ENCODE measurements at places on chromosomes 2 and 18. TPM values are rescaled to one million over a fixed set of nuclear protein-coding genes. Genes with fewer than 3 reads are reported as not detected.

Gene CETN1
- not detected for total RNA-seq

DNA sequence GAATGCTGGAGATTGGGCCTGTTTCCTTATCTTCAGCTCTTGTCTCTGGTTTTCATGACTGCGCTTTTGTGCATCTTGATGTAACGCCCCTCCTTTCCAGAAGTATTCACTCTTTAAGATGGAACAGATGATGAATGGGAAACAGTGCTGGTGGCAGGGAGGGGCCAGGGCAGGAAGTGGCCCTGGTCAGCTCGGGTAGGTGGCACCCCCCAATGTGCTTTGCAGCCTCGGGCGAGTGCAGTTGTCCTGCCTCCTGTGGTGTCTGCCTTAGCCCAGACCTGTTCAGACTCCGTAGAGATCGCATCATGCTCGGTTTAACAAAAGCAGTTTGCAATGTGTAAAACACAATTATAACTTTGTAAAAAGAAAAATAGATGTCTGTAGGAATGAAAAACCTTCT lies 17.0 kb upstream of the MGAT4A start:
- peaks cover 31% of the 10 kb centered on the region for H3K4me1 ChIP-seq
- no peaks in the 10 kb centered on the region for H3K27me3 ChIP-seq
- peak overlapping the region; percentile 76 for H3K27ac ChIP-seq
- H3K36me3 ChIP-seq = no peaks in the 10 kb centered on the region
- no peak overlapping the region for H3K4me3 ChIP-seq

Gene PLCL1
- total RNA-seq = 3.9 TPM

Gene C2orf42
- 16.3 TPM for total RNA-seq

Gene SNORC
- 3.6 TPM for total RNA-seq

Gene BOLL
- not detected for total RNA-seq

Gene MDH1B
- total RNA-seq = 2.5 TPM

GRCh38 chr2:181104512-181105115 lies 124.2 kb downstream of the UBE2E3 start:
- H3K36me3 ChIP-seq = no peaks in the 10 kb centered on the region
- H3K27me3 ChIP-seq = no peaks in the 10 kb centered on the region
- no peak overlapping the region for H3K27ac ChIP-seq
- H3K4me3 ChIP-seq = no peak overlapping the region
- peak; percentile 56 for DNase-seq
- no peaks in the 10 kb centered on the region for H3K4me1 ChIP-seq

GRCh38 chr2:191832668-191833067 lies 14.2 kb downstream of the CAVIN2 start:
- H3K27ac ChIP-seq = no peak overlapping the region
- no peaks in the 10 kb centered on the region for H3K4me1 ChIP-seq
- H3K4me3 ChIP-seq = no peak overlapping the region
- H3K27me3 ChIP-seq = no peaks in the 10 kb centered on the region

DNA sequence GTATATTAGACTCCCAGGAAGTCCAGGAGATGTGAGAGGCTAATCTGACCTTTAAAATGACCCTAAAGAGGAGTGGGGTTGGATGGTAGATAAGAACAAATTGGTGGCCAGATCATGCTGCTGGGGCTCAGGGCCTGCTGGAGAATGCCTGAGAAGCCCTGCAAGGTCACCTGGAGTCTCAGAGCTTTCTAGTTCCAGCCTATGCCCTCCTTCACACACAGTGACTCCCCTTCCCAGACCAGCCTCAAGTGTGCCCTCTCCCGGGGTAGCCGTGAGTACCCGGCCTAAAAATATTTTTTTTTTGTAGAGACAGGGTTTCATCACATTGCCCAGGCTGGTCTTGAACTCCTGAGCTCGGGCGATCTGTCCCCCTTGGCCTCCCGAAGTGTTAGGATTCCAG lies 44.2 kb upstream of the FZD5 start:
- no peak overlapping the region for H3K4me3 ChIP-seq
- H3K36me3 ChIP-seq = no peaks in the 10 kb centered on the region
- no peaks in the 10 kb centered on the region for H3K27me3 ChIP-seq

Gene POTEJ
- not detected for total RNA-seq

- no peaks in the 10 kb centered on the region for H3K36me3 ChIP-seq
- H3K4me3 ChIP-seq = no peak overlapping the region
- DNase-seq = no peak
- no peaks in the 10 kb centered on the region for H3K4me1 ChIP-seq
- H3K27me3 ChIP-seq = no peaks in the 10 kb centered on the region
- H3K27ac ChIP-seq = no peak overlapping the region
Measured at GRCh38 chr18:30175621-30176225, 866.8 kb downstream of the DSC3 start.

DNA sequence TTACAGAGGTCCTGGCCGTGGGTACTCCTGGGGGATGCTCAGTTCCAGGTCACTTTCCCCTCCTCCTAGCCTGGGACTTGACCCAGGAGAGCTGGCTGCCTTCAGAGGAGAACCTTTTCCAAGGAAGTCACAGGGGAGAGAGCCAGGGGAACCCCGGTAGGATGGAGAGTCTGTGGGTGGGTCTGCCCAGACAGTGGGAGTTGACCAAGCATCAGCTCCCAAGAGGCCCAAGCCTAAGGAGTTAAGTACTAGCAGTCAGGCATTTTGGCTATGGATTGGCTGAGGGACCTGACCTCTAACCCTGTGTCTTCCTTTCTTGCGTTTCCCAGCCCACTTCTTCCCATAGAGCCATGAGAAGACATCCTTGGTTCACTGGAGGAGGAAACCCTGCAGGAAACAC lies 48.8 kb upstream of the PLB1 start:
- H3K36me3 ChIP-seq = no peaks in the 10 kb centered on the region
- no peak overlapping the region for H3K4me3 ChIP-seq
- peaks cover 62% of the 10 kb centered on the region for H3K4me1 ChIP-seq
- DNase-seq = no peak

GRCh38 chr2:55157474-55157884 lies 74.6 kb downstream of the CLHC1 start:
- H3K36me3 ChIP-seq = no peaks in the 10 kb centered on the region
- peaks cover 83% of the 10 kb centered on the region for H3K4me1 ChIP-seq
- no peak for DNase-seq
- no peak overlapping the region for H3K4me3 ChIP-seq

- H3K27me3 ChIP-seq = no peaks in the 10 kb centered on the region
- no peak overlapping the region for H3K27ac ChIP-seq
- H3K4me3 ChIP-seq = no peak overlapping the region
- no peak for DNase-seq
Measured at GRCh38 chr2:196086517-196087368, 18.1 kb upstream of the DNAH7 start.

DNA sequence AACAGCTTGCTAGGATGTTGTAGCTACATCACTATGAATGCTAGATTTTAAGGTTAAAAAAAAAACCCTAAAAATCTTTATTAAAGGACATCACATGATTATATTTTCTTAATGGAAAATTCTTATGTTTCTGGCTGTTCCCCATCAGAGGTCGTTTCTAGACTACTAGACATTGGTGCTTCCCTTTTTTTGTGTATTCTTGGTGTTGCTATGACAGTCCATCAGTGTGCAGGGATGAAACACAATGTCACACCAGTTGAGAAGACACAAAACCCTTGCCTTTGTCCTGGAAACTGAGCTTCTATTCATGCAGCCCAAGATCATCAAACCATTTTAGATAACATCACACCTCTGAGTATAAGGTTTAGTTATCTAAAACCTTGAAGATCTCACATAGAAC lies 19.9 kb upstream of the TMEM131 start:
- no peak overlapping the region for H3K4me3 ChIP-seq
- no peaks in the 10 kb centered on the region for H3K27me3 ChIP-seq
- no peak overlapping the region for H3K27ac ChIP-seq
- H3K36me3 ChIP-seq = no peaks in the 10 kb centered on the region
- DNase-seq = no peak

Gene HMSD
- total RNA-seq = 4.7 TPM

GRCh38 chr2:205473791-205474190 lies 208.5 kb upstream of the NRP2 start:
- H3K27ac ChIP-seq = no peak overlapping the region
- no peaks in the 10 kb centered on the region for H3K27me3 ChIP-seq
- no peak overlapping the region for H3K4me3 ChIP-seq
- no peak for DNase-seq
- no peaks in the 10 kb centered on the region for H3K36me3 ChIP-seq
